ENCODE measurements at places on chromosomes 5 and 9.

- DNase-seq, result no peak
Measured at GRCh38 chr5:117333011-117333410, 758.4 kb upstream of the SEMA6A start.

DNA sequence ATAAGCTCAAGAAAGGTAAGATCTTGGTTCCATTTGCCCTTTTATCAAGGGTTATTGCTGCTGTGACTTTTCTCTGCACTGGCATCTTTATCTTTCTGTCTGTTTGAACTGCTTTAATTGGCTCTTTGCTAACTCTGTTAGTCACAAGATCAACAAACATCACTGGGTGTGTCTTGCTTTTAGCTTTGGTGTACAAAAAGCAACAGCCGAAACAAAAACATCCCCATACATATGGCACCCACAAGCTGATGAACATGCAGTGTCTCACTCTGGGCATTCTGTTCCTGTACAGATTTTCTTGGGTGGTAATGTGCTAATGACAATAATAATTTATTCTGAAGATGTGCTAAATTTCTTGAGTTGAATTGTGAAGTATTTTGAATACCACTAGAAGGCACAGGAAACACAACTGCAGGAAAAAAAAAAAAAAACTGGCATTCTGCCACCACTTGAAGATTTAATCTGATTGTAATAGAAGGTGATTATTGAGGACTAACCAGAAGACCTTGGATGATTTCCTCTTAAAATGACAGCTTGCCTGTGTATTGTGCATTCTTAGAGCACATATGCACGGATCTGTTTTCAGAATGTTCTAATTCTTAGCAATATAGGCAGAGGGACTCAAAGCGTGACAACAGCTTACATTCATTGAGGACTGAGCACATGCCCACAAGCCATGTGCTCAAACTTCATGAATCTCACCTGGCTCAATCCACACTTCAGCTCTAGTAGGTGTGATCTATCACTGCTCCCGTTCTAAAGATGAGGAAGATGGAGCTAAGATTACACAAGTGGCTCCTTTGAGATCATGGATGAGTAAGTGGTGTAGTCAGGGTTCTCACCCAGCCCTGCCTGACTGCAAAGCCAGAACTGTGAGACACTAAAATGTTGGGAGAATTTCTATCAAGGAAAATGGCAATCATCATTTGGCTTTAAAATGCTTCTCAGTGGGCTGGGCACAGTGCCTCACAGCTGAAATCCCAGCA is 96.4 kb downstream of the EBF1 start:
- DNase-seq, result peak; percentile 16

DNA sequence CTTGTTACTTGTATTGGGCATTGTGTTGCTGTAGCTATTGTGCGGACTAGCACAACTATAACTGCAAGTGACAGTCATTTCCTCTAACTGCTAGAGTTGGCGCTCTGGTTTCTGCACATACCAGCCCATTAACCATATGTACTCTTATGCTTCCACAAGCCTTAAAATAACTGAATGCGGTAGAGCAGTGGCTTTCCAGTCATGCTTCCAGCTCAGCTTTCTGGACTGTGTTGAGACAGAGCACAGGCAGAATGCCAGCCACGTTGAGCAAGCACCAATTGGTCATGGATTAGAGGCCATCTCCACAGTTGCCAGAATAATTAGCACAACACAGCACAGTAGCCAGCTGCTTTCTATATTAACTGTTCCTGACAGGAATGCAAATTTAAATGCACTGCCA is 12.2 kb downstream of the INVS start:
- DNase-seq, result peak; percentile 94

- DNase-seq, result peak; percentile 50
Measured at GRCh38 chr9:124110307-124110915, 98.8 kb downstream of the LHX2 start.

DNA sequence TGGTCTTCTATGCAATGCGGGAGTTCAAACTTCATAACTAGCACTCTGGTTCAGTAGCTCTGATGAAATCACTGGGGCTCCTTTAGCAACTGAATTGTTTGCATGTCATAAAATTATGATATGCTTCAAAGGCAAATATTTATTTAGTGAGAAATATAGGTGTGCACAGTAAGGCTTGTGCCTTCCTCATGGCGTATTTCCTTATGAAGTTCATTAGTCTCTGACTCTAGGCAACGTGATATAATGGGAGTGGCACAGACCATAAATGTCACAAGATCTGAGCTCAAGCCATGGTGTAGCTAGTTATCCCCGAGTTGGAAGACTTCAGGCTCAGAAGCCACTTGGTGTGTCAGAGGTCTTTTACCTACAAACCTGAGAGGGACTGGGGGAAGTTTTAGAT is 35.5 kb downstream of the PIP5K1B start:
- DNase-seq, result no peak

DNA sequence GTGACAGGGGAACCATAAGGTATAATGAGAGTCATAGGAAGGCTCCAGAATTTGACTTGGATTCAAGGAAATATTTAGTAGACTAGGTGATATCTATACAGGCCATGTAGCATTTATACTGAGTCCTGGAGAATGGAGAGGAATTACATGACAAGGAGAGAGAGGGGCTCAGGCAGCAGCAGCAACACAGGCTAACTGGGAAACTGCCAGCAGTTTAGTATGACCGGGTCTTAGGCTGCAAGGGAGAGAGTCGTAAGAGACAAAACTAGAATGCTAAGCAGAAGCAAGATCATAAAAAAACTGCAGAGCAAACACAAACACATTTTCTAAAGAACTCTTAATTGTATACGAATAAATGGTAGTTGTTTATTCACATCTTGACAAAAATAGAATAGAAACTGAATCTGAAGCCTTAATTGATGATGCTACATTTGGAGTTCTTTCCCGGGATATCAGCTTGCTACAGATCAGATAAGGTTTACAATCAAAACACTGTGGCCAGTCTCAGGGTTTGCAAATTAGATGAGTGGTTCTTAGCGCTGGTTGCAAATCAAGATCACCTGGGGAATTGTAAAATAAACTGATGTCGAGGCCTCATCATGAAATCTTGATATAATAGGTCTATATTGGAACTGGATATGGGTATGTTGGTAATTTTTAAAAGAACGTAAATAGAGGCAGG is 480.0 kb upstream of the C9orf72 start:
- DNase-seq, result no peak

DNA sequence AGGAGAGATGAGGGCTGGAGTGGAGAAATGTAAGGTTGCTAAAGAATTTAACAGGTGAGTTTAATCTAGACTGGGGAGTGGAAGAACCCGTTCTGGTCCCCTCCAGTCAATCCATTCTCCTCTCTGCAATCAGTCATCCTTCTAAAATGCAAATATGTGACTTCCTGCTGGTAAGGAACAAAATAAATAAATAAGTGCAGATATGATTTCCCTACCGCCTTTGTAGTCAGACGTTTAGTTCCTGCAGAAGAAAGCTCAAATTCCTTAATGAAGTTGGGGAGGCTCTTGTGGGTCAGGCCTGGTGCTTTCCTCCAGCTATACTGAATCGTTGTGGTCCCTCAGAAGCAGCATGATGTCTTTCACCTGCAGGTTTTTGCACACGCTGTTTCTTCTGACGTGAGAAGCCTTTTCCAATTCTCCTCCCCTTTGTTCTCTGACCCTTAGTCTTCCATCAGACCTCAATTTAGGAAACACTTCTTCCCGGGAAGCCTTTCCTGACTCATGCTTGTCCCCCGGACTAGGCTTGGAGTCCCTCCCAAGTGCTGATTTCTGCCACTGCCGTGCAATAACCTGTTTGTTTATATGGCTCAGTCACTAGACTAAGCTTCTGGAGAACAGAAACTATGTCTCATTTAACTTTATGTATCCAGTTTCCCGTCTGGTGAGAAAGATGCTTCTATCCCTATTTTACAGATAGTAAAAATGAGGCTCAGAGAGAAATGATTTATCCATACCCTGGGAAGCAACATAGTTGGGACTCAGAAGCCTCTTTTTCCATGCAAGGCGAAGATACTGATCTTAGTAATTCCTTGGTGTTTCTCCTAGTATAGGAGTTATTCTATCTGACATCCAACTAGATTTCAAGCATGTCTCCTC is 1.3 kb downstream of the ATP6V1G1 start:
- peak; percentile 60 for DNase-seq

DNA sequence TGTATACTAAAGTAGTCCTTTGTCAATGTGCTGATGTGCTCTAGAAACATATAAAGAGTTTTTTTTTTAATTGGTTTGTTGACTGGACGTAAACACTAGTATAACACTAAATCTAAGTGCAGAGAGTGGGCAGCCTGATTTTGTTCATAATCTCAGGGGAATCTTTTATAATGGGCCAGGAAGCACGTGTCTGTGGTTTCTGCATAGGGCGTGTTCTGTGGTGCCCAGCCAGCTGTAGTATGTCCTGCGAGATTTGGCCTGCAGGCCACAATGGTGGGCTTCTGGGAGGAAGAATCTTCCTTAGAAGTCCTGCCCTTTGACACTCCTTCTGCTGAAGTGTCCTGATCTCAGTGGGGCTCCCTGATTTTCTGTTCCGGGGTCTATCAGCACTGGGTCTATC is 49.0 kb upstream of the DHFR start:
- no peak for DNase-seq

GRCh38 chr5:83385812-83386211 is 85.7 kb upstream of the VCAN start:
- DNase-seq, result no peak

DNA sequence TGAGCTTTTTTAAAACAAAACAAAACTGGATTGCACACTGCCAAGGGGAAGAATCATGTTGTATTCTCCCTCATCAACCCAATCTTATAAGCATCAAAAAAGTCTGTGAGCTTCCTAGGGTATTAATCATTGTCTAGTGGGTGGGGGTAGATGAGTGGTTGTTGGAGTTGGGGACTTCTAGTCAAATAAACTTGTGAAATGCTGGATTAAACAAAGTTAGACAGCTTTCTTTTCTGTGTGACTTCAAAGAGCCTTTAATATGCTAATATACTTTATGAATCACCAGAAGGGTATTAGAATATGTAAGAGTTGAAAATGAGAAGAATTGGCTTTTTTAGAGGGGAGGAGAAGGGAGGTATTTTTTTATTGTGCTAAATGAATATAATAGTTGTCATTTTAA is 87.7 kb downstream of the GALNT10 start:
- DNase-seq, result no peak

DNA sequence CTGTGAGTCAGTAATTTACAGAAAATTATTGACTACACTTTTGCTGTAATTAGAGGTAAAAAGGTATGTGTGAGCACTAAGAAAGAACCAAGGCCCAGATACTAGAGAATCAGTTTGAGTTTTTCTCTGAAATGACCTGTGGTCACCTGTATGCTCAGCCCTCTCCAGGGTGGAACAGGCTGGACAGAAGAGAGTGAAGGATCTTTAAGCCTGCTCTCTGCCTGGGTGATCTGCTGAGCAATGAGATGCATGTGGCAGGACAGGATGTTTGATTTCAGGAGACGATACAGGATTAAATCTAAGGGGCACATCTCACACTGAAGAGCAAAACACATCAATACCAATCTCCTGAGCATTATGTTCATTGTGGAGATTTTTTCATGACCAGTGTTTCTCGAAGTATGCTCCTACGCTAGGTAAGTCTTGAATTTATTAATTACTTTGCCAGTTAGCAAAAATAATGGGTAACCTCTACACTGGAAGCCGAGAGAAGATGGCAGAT is 25.5 kb downstream of the HMGCR start:
- DNase-seq, result no peak

- DNase-seq, result no peak
Measured at GRCh38 chr9:107907255-107907654, 417.7 kb upstream of the KLF4 start.

- no peak for DNase-seq
Measured at GRCh38 chr5:160339406-160340130, 27.2 kb upstream of the CCNJL start.

DNA sequence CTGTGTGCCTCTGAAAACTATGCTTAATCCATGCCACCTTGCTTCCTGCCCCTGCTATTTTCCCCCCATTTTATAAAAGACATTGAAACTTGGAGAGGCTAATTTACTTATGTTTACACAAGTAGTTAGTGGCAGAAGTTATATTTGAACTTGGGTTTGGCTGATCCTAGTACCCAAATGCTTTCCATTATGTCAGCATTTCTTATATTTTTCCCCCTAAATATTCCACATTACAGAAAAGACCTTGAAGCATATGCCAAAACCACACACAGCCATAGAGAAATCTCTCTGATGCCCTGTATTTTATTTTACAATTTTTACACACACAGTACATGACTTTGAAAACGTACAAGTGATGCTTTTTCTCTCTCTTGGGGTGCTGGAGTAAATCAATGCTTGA is 11.2 kb downstream of the C1QTNF2 start:
- no peak for DNase-seq

DNA sequence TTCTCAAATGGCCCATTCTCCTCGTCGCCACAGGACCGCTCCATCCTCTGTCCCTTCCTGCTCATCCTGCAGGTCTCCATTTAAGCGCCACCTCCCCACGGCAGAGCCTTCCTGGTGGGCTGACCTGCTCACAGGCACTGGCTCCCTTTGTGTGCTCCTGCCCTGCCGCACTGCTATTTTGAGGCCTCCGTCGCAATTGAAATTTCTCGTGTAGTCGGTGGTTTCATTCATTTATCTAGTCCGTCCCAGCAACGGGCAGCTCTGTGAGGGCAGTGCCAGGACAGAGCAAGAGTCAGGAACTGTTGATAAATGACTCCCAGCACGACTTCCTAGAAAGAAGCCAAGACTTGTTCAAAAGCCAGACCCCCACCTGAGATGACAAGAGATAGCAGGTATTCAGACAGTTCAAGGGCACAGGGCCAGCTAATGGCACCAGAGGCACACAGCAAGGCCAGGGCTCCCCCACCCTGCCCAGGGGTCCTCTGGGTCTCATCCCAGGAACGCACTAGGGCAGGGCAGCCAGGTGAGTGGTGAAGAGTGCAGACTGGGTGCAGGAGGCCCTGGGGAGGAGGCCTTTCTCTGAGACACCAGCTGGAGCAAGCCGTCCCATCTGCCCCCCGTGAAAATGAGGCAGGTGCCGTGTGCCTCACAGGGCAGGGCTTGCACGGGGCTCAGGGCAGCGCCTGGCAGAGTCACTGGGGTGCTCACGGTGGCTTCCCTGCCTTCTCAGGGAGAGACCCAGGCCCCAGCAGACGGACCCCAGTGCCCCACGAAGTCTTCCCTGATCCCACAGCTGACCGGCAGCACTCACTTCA is 36.9 kb downstream of the FAM78A start:
- no peak for DNase-seq

DNA sequence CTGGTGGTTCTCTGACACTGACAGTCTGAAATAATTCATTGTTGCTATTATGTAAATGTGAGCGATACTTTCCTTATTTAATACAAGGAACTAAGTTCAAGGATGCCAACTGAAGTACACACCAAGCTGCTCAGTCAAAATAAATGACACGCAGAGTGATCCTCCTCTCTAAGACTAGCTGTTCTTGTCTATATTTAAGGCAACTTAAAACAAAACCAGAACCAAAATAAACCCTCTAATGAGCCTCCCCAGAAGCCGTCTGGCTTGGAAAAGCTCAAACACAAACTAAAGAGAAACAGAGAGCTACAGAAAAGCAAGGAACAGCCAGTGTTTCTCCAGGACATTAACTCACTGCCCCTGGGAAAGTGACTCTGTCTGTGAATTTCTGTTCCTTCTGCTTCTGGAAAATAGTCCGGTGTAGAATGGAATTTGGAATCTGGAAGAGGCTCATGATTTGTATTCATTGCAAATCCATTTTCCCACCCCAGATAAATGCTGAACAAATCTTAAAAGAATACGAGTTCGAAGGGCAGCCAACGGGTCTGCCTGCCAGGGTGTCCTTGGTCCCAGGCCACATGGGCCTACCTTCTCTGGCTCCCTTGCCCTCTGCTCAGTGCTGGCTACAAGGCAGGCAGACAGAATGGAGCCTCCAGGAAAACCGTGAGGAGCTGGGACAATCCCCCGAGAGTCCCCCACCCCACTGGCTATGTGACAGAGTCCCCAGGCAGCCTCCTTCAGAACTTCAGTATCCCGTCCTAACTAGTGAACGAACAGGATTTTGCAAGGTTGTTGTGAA is 14.8 kb downstream of the GGTA1 start:
- DNase-seq, result no peak
